ENCODE measurements at places on chromosomes 6 and 20. TPM values are rescaled to one million over a fixed set of nuclear protein-coding genes. Genes with fewer than 3 reads are reported as not detected.
A peak's percentile ranks its signal among the peaks of the same experiment; 100 is the strongest.

GNAS-AS1 gene
- total RNA-seq: 5.1 TPM

SLC23A2 gene
- total RNA-seq: 26.4 TPM

ITPR3 gene
- total RNA-seq: 42.1 TPM

TTLL9 gene
- not detected for total RNA-seq

DNA sequence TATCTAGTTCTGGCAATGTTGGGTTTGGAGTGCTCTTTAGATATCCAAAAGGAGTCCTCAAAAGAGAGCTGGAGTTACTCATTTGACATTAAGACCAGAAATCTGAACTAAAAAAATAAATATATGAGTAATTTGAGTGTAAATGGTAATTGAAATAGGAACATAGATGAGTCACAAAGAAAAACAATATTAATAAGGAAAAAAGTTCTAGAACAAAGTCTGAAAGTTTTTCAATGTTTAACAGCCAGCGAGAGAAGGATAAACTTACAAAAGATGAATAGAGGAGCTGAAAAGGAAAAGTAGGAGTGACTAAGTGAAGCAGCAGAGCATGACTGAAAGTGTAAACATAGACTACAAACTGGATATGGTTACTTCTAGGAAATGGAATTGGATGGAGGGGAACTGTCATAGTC is 46.8 kb downstream of the EPM2A start:
- DNase-seq: no peak

DNA sequence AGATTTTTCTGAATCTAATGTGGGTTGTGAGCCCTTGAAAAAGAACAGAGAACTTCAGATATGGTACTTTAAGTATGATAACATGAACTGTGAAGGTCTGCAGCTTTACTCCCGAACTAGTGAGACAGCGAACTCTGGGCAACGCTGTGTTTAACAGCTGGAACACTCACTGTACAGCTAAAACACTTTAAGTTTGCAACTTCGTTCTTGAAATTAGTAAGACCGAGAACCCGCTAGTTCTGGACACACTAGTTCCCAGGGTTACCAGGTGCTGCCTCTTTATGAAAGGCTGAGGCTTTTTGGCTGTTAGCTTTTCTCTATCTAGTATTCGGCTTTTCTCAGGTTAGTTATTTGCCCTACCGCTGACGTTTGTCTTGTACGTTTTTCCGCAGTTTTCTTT is 52.9 kb downstream of the RIOK1 start:
- no peak for DNase-seq

GRCh38 chr6:163963205-163964120 is 548.9 kb downstream of the QKI start:
- no peak for DNase-seq

DNA sequence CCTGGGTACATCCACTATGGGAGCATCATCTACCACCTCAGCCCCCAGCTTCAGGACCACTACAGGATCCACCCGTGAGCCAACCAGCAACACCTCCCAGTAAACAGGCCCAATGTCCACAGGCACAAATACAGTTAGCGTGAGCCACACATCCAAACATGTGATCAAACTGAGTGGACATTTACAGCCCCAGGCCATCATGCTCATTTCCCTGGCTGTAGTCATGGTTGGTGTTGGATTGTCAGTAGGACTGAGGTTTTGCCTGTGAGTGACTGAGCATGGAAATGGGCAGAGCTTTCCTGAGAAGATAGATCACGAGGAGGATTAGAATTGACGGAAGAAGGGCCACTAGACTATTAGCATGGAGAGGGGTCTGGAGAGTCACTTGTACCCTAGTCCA is 10.7 kb upstream of the MUC21 start:
- DNase-seq: no peak

GRCh38 chr20:32050324-32050841 is 1.7 kb upstream of the HCK start:
- peak; percentile 27 for DNase-seq

Data from Caco-2 (cell line).